ENCODE measurements at places on chromosomes 4 and X.

- no peak for DNase-seq
Observed at GRCh38 chr4:139975830-139976272, 178.1 kb downstream of the MAML3 start.

- DNase-seq: no peak
Observed at GRCh38 chrX:153878969-153879653, 6.9 kb downstream of the L1CAM start.

DNA sequence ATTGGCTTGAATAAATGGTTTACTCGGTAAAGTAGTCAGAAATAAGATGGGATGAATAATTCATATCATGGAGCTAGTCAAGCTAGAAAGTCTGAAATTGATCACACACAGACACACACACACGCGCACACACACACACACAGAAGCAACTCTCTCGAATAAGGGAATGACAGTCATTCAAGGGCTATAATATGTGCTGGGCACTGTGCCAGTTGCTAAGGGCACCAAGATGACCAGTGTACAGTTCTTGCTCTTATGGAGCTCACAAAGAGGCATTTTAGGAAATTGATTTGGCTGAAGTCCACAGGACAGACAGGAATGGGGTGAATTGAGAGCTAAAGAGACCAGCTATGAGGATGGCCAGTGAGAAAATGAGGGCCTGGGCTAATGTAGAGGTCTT is 34.2 kb upstream of the SH3D19 start:
- no peak for DNase-seq

DNA sequence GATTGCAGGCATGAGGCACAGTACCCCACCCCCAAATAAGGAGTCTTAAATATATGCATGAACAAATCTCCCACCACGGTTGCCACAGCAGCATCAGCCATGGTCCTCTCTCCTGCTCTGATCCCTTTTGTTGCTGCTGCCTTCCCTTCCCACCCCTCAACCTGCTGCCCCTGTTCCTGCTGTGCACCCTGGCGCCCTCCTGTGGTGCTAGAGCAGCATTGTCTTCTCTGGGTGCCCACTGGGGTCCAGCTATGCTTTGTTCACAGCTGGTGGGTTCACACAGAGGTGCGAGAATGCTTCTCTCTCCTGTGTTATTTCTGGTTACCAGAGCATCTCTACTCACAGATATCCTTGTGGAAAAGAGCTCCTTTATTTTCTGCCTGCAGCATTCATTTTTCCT is 116.2 kb downstream of the GATB start:
- DNase-seq: no peak

GRCh38 chr4:4974727-4975126 is 44.5 kb downstream of the CYTL1 start:
- no peak for DNase-seq

DNA sequence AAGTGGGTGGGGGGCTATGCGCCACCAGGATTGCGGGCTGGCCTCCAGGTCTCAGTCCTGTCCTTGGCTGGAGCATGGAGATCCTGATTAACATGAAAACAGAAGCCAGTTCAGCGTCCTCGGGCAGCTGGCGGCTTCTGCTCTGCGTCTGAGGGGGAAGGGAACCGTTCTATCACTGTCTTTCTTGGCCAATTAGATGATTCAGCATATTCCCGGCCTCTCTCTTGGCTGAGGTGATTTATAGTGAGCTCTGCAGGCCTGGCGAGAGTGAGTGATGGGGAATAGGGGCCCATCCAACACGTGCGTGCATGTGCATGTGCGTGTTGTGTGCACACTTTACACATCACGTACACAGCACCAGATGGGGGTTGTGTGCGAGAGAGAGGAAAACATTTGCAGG is 145.8 kb upstream of the ATP6AP2 start:
- DNase-seq: no peak

- peak; percentile 37 for DNase-seq
Observed at GRCh38 chr4:186725469-186726425, 2.1 kb upstream of the FAT1 start.

- DNase-seq: no peak
Observed at GRCh38 chr4:80072228-80072743, 743 bp downstream of the ANTXR2 start.

DNA sequence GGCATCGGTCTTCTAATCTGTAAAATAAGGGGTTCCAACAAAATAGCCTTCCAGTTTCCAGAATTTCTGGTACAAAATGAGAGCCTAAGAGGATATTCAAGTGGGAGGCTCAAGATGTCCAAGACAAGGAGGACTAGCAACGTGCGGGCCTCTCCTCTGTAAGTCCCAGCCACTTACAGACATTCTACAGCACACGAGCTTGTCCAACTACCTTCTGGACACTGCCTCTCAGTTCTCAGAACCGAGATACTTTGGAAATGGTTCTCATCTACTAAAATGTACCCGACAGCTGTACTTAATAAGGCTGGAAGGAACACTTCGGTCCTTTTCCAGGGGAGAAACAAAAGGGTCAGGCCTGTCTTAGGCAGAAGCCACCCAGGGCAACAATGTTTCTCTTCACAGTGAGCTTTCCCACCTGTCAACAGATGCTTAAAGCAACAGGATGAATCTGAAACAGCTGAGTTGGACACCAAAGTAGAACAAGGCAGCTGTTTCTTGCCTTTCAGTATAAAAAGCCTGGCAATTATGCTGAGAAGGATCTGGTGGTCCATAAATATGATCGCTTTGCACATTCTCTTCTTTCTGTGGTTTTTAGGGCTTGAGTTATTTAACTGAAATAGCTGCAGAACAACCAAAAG is 127.0 kb downstream of the HS6ST2 start:
- DNase-seq: no peak

DNA sequence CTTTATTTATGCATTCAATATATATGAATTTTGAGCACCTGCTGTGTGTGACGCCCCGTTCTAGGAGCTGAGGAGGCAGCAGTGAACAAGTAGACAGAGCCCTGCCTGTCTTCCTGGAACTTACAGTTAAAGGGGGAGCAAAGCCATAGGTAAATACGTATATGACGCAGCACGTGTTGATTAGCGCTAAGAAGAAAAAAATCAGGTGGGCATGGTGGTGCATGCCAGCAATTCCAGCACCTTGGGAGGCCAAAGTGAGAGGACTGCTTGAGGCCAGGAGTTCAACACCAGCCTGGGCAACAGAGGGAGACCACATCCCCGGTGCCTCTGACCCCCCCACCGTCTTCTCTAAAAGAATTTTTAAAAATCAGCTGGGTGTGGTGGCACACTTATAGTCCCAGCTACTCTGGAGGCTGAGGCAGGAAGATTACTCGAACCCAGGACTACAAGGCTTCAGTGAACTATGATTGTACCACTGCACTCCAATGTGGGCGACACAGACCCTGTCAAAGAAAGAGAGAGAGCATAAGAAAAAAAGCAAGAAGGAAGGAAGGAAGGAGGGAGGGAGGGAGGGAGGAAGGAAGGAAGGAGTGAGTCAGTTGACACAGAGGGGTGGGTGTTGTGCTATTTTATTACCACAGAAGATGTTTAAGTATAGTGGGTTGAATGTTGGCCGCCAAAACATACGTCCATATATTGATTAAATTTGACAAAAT is 5.4 kb upstream of the KIAA0232 start:
- DNase-seq: no peak

DNA sequence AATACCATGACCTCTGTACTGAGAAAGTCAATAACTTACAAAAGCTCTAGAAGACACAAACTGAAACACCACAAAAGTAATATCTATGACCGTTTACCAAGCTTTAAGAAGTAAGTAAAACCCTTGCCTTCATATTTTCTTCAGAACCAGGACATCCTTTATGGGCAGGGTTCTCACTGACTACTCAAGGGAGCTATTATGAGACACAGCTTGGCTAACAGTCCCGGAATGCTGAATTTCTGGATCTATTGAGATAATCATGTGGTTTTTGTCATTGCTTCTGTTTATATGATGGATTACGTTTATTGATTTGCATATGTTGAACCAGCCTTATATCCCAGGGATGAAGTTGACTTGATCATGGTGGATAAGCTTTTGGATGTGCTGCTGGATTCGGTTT is 19.9 kb upstream of the CDS1 start:
- no peak for DNase-seq

DNA sequence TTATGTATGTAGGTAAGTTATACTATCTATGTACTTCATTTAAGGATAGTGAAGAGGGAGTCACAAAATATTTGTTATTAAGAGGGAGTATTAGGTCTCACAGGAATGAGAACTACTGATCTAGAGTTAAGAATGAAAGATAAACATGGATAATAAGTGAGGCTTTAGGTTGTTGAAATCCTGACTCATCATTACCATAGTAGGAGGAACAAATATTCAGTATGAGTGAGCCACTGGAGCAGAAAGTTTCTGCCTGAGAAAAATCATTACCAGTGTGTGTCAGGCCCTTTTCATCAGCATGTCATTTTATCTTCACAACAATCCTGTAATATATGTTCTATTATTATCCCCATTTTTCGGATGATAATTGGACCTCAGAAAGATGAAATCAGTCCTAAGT is 27.2 kb upstream of the IGSF1 start:
- DNase-seq: no peak

DNA sequence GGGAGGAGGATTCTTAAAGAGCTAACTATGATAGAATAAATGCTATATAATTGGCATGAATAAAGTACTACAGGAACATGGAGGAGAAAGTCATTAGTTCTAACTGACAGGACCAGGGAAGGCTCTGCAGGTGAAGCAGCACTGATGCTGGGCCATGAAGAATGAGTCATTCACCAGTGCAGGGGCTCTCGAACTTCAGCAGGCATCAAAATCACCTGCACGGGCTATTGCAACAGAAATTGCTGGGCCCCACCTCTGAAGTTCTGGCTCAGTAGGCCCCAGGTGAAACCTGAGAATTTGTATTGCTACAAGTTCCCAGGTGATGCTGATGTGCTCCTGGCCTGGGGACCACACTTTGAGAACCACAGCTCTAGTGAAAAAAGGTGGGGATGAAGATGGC is 33.7 kb downstream of the TMEM150C start:
- no peak for DNase-seq

DNA sequence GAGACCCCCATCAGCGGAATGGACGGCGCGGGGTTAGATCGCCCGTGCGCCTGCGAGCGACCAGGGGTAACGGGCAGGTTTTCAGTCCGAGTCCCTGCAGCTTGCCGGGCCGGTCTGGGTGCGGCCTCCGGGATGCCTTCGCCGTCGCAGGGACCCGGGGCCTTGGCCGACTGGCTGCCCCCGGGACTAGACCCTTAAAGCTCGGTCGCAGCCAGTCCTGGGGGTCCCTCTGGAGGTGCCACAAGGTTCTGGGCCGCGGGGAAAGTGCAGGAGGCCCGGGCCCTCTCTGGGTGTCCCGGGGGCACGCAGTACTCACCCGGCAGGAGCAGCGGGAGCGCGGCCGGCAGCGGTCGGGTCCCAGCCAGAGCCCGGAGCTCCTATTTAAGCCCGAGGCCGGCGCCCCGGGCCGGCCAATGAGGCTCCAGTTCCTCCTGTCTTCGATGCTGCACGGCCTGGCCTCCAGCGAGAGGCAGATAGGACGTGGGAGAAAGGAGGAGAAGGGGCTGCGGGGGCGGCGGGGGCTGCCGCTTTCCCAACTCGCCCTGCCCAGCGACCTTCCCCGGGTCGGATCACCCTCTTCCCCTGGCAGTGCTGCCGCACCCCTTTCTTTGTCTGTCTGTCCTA is at the start of gene SPON2:
Gene SPON2 (minus strand): TSS at position 356 of the 624 bp plus-strand sequence.
- DNase-seq: no peak

DNA sequence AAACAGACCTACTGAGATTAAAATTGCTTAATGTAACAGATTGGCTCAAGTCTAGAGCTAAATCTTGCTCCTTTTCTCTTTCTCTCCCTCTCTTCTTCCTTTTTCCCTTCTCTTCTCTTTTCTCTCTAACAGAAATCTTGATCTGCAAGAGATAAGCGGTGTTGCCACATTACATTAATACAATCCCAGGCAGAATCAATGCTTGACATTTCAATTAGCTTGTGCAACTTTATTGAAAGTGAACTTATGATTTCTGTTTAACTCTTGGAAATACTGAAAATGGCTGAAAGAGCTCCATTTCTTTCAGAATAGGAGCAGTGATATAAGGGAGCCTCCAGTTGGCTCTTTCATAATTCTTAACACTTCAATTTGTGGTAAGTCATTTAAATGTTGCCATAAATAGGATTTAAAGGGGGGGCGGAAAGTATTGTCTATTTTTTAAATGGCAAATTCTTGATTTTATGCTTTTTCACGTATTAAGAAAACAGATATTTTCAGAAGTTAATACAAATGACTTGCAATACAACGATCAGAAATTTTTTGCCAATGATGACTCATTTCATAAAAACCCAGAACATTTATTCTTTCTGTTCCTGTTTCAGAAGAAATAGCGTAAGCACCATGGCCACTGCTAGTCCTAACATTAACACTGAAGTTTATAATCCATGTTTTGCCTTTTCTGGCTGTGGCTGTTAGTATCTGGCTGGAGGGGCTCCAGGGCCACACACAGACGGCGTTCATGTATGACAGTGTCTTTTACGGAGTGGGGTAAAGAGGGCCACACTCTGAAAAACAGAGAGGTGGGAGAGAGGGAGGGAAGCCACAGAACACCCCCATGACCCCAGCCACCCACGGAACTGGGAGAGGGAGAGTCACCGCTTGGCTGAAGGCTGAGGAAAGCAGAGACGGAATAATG is 115.7 kb upstream of the FAT1 start:
- DNase-seq: peak; percentile 55

- no peak for DNase-seq
Observed at GRCh38 chr4:114497116-114497515, 101.5 kb upstream of the UGT8 start.

GRCh38 chr4:13328591-13328990 is 155.5 kb downstream of the RAB28 start:
- DNase-seq: no peak

All from GM04503 (cell line).